ENCODE measurements at places on chromosomes 5 and 9. TPM values are rescaled to one million over a fixed set of nuclear protein-coding genes. Genes with fewer than 3 reads are reported as not detected.

FOXD4L3 gene
- total RNA-seq = not detected

CAMK2A gene
- total RNA-seq = 0.87 TPM

PITX1 gene
- 34.6 TPM for total RNA-seq

IFNA16 gene
- not detected for total RNA-seq

THOC3 gene
- total RNA-seq = 57.4 TPM

TGFBI gene
- total RNA-seq = 1,874 TPM

GAS1 gene
- 0.10 TPM for total RNA-seq

DOK3 gene
- 4.7 TPM for total RNA-seq

NUTM2F gene
- not detected for total RNA-seq

FBN2 gene
- total RNA-seq = 16.2 TPM

ARID3C gene
- total RNA-seq = 0.18 TPM

IRX1 gene
- not detected for total RNA-seq

CKMT2 gene
- total RNA-seq = not detected

NR2F1 gene
- total RNA-seq = 5.0 TPM

CSNK1A1 gene
- 115 TPM for total RNA-seq

PDE6A gene
- 0.08 TPM for total RNA-seq

EPB41L4B gene
- total RNA-seq = 9.5 TPM

FRRS1L gene
- total RNA-seq = 0.37 TPM

FBP2 gene
- not detected for total RNA-seq

Measured in A549 treated with CpdA at 1 μM for 4 hours (cell line).